ENCODE measurements at places on chromosomes 16 and 17.

DNA sequence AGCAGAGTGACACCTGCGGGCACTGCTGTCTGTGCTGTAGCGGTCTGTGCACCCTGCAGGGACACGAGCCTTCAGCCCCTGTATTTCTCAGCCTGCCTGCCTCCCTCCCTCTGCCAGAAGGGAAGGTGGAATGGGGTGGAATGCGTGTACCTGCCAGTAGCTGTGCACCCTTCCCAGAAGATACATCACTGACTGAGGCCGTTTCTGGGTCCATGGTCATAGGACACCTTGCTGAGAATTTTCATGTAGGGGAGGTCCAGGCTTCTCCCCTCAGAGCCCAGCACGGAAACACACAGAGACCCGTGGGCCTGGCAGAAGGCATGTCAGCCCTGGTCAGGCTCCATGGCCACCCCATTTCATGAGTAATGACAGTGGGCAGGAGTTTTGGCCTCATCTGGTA is 16.5 kb downstream of the DBNDD1 start:
- DNase-seq = no peak

GRCh38 chr16:81003610-81004460 is 2.9 kb downstream of the CMC2 start:
- DNase-seq = no peak

GRCh38 chr17:28997806-28998205 is 8.0 kb downstream of the SEZ6 start:
- no peak for DNase-seq

DNA sequence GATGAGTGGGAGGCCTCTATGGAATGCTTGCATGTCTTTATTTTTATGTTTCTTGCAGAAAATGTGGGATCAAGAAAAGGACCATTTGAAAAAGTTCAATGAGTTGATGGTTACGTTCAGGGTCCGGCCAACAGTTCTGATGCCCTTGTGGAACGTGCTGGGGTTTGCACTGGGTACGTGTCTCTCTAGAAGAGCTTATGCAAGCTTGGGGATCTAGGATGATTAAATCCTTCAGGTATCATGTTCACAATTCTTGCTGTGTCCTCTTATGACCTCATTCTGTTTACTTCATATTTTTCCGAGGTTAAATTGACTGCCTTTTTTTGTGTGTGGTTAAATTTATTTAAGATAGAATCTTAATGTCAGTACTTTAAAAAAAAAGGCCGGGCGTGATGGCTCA is 6.4 kb downstream of the COQ7 start:
- no peak for DNase-seq

- no peak for DNase-seq
Observed at GRCh38 chr17:21041741-21042457, 912 bp downstream of the USP22 start.

- peak; percentile 91 for DNase-seq
Observed at GRCh38 chr17:15444805-15445204, 22.6 kb downstream of the CDRT4 start.

DNA sequence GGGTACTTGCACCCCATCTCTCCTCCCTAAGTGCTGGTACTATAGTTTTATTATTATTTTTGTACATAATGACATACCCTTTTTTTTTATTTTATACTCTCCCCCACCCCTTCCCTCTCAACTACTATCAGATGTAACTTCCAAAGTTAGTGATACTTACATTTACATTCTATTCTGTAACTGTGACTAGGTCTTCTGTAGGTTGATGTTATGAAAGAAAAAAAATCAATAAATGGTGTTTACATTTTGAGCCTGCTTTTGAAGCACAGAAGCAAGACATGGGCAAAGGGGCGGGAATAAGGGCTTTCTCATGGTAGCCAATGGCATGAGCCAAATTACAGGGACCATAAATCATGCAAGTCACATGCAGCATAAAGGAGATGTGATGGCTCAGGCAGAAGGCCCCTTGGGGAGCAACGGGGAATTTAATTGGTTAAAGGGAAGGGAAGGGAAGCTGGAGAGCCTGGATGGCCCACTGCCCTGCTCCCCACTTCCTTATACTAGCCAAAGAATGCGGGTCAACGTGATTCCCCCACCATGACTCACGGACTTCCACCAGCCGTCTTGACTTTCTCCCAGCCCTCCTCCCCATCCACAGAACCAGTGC is 2.4 kb upstream of the ACSF2 start:
- DNase-seq = peak; percentile 85

- no peak for DNase-seq
Observed at GRCh38 chr16:22751104-22751667, 62.8 kb upstream of the HS3ST2 start.

DNA sequence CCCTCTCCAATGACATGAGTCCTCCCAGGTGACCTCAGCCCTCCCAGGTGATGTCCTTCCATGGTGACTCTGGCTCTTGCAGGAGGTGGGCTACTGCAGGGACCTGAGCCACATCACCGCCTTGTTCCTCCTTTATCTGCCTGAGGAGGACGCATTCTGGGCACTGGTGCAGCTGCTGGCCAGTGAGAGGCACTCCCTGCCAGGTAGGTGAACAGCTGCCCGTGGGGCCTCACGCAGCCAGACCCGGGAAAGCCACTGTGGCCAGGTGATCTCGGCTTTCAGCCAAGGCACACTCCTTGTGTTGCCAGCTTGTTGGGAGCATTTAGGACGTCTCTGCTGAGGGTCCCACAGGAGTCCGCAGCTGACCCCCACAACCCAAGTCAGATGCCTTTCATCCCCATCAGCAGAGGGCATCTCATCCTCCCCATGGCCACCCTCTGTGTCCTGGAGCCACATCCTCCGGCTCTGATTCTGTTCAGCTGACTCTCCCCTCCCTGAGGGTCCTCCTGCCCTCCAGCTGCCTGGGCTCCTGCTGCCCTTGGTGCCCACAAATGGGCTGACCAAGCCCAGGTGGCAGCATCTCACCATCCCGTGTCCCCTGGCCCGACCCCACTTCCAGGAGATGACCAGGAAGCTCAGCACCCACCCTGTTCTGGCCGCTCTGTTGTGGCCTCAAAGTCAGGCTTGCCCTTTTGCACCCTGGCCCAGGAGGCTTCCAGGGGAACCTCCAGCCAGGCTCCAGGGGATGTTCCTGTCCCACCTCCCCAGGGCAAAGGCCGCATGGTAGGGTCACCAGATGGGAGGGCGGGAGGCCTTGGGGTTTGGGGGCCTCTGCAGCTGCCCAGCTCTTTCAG is 20.1 kb downstream of the USP6 start:
- no peak for DNase-seq

DNA sequence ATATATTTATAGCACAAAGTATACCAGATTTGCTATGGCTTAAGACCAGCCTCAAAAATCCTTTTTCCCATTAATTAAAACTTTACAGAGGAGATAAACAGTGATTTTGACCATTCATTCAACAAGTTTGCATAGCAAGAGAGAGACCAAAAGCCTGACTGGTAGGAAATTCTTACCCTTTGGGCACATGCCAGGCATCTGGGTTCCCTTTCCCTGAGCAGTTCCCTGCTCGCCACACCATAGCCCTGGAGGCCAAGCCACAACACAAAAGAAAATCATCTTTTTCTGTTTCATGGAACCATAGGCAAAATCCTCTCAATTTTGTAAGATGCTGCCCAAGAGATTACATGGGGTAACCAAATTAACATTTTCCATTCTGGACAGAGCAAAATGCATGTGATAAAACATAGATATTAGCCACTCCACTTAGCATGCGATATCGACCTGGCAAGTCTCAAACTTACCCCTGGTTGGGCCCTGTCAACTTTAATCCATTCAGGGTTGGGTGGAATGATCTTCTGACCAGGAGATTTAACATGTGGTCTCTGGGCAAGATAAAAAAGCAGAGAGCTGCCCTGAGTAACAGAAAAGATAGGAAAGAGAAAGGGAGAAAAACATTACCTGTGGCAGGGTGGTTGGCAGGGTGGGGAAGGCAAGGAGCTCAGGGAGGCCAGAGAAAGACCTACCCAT is 57.6 kb upstream of the B4GALNT2 start:
- no peak for DNase-seq

DNA sequence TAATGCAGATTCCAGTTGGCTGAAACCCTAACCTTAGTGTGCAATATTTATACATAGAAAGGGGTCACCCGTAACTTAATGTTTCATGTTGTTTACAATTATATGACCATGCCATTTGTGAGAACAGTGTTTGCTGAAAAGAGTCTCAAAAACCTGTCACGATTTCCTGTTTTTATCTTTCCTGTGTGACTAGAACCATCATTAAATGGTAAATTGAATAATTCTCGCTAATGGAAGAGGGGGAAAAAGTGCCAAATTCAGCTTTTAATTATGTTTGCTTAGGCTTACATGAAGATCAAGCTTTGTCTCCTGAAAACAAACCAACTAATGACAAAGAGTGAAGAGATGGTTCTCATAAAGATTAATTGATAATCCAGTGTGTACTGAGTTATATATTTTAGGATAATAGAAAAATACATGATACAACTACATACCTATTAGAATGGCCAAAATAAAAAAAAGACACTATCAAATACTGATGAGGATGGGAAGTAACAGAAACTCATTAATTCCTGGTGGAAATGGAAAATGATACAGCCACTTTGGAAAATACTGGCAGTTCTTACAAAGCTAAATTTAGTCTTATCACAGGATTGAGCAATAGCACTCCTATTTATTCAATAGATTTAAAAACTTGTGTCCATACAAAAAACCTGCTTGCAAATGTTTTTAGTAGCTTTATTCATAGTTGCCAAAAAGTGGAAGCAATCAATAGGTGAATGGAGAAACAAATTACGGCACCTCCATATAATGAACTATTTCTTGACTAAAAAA is 141.7 kb downstream of the CDK5R1 start:
- no peak for DNase-seq

DNA sequence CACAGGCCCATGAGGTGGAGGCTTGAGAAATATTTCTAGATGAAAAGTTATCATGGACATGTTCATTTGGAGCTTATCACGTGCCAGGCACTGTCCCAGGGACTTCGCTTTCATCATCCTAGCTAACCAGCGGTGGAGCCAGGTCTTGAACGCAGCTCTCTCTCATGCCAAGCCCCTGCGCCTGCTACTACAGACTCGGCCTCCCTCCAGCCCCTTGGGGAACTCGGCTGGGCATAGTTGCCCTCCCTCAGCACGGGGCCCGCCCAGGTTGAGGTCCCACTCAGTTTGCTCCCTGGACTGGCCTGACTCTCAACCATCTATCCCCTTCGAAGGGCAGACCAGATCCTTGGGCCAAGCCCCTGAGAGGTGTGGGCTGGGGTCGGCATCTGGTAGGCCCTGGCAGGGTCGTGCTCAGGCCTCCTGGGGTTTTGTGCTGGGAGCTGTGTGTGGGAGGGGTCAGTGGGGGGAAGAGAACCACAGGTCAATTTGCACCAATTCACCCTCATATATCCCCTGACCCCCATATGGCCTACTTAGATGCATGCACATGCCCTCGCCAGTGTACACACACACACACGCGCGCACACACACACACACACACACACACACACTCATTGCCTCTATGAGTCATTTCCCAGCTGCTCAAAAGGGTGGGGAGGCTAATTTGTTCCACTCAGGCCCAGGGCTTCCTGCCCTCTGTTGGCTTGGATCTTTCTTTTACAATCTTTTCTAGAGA is 12.1 kb upstream of the SCN4A start:
- DNase-seq = peak; percentile 79

GRCh38 chr17:40190197-40191021 is 13.1 kb downstream of the RAPGEFL1 start:
- DNase-seq = no peak

DNA sequence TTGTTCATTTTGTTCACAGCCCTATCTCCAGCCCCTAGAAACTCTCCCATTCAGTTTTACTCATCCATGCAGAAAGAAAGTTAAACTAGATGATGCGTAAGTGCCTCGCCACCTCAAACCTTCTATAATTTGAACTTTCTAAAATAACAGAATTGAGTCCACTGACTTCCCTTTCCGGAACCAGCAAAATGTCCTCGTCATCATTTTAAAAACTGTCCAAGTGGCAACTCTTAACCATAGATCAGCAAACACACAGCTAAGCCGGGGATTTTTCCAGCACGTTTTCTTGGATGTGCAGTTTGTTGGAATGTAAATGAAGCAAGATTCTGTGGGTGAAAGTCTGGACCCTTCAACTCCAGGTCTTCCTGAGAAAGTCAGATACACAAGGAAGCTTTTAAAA is 369.7 kb upstream of the ERCC4 start:
- DNase-seq = no peak

DNA sequence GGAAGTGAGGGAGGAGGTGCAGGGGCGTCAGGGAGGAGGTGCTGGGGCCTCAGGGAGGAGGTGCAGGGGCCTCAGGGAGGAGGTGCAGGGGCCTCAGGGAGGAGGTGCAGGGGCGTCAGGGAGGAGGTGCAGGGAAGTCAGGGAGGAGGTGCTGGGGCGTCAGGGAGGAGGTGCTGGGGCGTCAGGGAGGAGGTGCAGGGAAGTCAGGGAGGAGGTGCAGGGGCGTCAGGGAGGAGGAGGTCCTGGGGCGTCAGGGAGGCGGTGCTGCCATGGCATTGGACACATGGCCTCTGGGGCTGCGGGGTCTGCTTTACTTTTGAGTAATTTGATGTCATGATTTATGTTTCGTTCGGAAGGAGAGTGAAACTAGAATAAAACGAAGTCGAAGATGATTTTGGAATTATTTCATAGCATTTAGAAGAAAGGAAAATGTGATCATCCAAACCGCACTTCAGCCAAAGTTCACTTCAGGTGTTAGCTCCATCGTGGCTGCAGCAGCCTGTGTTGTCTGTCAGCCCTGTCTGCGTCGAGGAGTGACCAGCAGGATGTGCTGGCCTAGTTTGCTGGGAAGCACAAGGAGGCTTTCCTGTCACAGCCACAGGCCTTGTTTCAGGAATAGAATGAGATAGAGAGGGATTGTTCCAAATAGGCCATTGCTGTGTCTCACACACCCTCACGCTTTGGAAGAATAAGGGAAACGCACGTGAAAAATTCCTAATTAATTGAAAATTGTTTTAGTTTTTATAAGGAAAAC is 42.8 kb downstream of the RAB11FIP3 start:
- no peak for DNase-seq

- no peak for DNase-seq
Observed at GRCh38 chr17:14205992-14206461, 30.6 kb downstream of the CDRT15 start.

DNA sequence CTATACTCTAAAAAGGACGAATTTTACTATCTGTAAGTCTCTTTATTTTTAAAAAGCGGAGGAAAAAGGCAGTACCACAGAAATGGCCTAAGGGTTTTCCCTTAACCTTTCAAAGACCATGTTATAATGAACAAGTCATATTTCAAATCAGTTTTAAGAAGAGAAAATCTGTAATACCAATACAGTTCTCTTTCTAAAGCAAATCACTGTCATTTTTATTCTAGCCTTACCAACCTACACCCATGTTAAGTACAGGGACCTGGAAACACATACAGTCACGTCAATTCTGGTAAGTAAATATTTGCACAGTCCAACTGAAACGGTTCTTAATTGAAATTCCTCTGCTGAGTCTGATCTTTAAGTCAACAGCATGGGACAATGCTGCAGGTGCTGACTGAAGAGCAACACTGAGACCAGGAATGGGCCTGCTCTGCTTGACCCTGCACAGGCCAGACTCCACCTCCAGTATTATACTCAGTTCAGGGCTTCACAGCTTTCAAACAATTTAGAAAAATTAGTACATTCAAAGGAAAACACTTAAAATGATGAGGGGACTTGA is 20.2 kb downstream of the MBTPS1 start:
- DNase-seq = no peak

Data from KBM-7 (cell line).